ENCODE measurements at places on chromosomes 6 and 20.

GRCh38 chr6:22132656-22133055 is 164.2 kb downstream of the PRL start:
- no peak for DNase-seq

- DNase-seq, result no peak
Measured at GRCh38 chr20:8740265-8740664, 328.6 kb upstream of the PLCB4 start.

DNA sequence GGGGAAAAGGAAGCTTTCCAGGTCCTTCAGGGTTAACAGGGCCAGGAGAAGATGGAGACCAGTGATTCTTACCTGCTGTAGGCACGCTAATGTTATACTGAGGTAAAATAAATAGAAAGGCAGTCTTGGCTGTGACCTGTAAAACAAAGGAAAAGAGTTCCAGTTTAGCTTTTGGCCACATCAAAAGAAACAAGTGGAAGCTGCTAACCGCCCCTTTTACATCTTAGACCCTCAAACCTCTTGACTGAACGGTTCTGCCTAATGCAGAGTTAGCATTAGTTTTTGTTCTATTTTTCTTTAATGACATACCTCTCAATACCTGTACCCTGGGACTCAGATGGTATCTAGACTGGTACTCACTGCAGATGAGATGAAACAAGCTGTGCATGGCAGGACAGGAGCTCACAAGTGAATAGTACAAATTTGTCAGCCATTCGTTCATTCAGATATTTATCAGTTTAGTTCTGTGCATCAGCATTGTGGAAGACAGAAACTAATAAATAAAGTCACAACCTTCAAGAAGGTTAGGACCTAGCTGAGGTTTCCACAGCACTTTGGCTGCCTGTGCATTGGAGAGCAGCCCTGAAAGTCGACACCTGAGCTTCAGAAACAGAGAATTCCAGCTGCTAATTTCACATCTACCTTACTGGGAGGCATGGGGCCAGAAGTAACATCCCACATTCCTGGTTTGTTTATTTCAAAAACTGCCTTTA is 41.0 kb downstream of the TRAM2 start:
- no peak for DNase-seq

DNA sequence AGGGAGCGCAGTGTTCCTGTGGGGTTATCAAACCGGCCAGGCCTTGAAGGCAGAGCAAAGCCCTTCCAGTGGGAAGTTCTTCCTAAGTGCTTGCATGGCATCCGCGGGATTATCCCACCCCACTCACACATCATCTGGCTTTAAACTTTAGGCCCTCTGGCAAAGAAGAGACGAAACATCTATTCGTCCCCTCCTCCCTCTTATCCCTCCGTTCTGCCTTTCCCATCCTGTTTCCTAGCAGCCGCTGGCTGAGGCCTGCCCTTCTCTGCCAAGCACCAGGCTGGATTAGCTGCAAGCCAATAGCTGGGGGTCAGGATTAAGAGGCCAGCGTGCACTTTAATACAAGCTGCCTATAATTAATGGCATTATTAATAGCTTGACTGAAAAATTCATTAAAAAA is 621.0 kb downstream of the PKHD1 start:
- DNase-seq, result no peak

GRCh38 chr20:5030348-5031205 is 29.3 kb upstream of the SLC23A2 start:
- DNase-seq, result no peak

- no peak for DNase-seq
Measured at GRCh38 chr20:36658300-36658699, 12.3 kb upstream of the SLA2 start.

- DNase-seq, result no peak
Measured at GRCh38 chr6:167045828-167046580, 46.8 kb downstream of the CEP43 start.

DNA sequence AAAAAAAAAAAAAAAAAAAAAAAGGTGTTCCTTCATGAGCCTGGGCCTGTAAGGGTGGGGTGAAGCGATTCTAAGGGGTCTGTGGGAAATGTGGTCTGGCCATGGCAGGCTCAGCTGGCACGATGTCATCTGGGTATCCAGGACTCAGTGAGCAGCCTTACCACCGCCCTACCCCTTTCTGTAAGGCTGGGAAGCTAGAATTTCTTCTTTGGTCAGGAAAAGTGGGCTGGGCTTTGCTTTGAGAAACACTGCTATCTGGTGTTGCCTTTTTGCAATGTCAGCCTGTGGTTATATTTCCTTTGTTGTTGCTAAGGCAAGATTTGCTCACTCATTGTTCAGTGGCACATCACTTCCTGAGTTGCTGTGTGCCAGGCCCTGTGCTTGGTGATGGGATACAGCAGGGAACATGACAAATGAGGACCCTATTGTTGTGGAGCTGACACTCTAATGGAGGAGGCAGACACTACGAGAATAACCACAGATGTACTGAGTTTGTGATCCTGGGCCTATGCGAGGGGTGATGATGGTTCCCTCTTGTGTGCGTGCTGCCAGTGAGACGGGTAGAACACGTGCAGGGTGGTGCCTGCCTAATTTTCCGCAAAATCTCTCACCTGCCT is 45.9 kb upstream of the ZNFX1 start:
- no peak for DNase-seq

DNA sequence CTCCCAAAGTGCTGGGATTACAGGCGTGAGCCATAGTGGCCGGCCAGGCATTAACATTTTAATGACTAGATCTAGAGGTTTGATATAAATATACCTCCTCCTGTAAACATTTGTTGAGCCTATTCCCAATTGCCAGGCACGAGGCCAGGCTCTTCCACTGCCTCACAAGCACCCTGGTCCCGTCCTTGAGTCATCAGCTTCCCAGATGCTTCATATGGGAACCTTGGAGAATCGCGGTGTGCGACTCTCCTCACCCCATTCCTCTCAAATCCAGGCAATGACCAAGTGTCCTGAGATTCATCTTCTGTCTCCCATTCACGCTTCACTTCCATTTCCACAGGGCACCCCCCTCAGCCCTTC is 35.9 kb upstream of the PIM1 start:
- no peak for DNase-seq

- DNase-seq, result peak; percentile 5
Measured at GRCh38 chr6:36302227-36302976, 32.5 kb downstream of the PNPLA1 start.

- no peak for DNase-seq
Measured at GRCh38 chr6:164113637-164114036, 699.1 kb downstream of the QKI start.

DNA sequence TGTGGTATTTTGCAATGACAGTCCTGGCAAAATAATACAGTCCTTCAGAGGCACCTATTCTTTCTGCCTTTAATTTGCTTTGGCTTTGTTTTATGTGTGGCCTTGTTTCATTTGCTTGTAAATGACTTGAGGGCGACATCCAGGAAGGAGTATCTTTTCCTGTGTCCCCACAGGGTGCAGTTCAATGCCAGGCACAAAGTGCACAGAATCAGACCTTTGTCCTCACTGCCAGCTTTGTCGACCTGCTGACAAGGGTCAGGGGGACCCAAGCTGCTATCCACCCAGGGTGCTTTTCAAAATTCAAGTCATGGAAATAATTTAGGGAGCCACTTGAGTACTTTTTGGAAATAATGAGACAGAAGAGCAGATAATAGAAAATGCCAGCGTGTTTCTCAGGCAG is 37.0 kb upstream of the CDKN1A start:
- DNase-seq, result no peak

DNA sequence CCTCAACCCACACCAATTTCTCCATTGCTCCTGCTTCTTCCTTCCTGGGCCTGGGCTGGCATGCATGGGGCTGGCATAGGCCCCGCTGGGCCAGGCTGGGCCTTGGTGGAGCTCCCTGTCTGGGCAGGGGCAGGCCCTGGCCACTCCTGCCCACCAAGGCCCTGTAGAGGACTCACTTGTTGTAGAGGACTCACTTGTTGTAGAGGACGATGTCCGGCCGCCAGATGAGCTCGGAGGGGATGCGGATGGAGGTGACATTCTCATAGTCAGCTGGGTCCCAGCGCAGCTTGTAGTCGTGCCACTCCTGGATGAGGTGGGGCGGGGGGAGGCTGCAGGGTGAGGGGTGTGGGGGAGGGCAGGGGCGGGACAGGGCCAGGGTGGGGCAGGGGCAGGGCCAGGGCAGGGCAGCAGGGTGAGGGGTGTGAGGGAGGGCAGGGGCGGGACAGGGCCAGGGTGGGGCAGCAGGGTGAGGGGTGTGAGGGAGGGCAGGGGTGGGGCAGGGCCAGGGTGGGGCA is 5.3 kb downstream of the CHRNA4 start:
- no peak for DNase-seq

- DNase-seq, result no peak
Measured at GRCh38 chr6:12022953-12023388, 10.9 kb downstream of the HIVEP1 start.

DNA sequence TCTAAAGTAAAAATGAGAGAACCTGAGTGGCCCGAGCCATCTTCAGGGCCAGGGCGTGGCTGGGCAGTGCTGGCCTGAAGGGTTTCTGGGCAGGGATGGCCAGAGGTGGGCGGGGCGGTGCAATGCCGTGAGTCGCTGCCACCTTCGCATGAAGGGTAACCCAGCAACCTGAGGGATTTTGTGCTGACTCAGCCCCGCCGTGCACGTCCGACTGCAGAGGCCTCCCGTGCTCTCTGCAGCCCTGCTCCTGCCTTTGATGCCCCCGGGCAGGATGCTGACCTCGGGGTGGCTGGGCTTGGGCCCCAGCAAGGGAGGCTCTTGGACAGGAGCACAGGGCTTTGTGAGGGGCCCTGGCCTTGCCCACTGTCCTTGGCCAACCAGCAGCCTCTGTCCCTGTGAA is 81.7 kb upstream of the GATA5 start:
- DNase-seq, result no peak

DNA sequence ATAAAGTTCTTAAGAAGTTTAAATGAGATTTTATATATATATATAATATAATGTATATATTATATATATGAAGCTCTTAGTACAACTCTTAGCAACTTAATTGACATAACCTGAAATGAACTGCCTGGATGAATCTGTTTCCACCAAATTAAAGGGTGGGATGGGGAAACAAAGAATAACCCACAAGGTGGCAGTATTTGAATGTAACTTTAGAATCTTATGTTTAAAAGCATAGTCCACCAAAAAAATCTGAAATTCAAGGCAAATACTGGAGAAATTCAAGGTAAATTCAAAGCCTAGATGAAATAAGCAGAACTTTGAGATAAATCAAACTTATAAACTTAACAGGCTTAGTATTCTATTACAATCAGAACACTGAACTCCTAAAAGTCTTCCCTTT is 4.4 kb upstream of the IBTK start:
- DNase-seq, result no peak

- DNase-seq, result no peak
Measured at GRCh38 chr6:62614442-62614841, 328.4 kb upstream of the KHDRBS2 start.

- no peak for DNase-seq
Measured at GRCh38 chr6:136426627-136427377, 123.4 kb downstream of the MAP7 start.

DNA sequence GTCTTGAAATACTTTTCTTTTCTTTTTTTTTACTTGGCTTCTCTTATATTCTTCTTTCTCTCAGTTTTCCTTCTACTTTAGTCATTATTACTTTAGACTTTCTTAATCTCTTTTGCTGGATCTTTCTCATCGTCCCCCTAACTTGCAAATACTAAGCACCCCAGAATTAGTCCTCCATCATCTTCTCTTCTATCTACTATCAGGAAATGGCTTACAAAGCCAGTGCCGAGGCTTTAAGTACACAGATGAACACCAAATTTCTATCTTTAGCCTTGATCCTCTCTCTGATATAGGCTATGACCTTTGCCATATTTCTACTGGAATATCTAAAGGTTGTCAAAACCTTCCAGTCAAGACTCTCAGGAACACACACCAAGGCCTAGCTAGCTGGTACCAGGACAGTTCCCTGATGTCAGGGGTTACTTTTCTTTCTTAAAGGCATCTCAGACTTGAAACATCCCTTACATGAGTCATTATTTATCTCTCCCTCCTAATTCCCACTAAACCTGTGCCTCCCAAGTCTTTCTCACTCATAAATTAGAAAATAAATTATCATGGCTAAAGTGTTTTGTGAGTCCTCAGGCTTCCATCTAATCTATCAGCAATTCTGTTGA is 278.6 kb upstream of the TCF21 start:
- no peak for DNase-seq

Data from cerebellar nuclear complex (tissue), 1 donor.